Esophagus muscularis mucosa (tissue), 4 donors: ENCODE measurements at places on chromosomes 7 and 10. TPM values are rescaled to one million over a fixed set of nuclear protein-coding genes. Genes with fewer than 3 reads are reported as not detected.
A peak's percentile ranks its signal among the peaks of the same experiment; 100 is the strongest.

- no peak for DNase-seq
Observed at GRCh38 chr10:29600821-29601220, 34.0 kb downstream of the SVIL start.

GRCh38 chr7:12249706-12250105 is 38.6 kb downstream of the TMEM106B start:
- no peak for DNase-seq

DNA sequence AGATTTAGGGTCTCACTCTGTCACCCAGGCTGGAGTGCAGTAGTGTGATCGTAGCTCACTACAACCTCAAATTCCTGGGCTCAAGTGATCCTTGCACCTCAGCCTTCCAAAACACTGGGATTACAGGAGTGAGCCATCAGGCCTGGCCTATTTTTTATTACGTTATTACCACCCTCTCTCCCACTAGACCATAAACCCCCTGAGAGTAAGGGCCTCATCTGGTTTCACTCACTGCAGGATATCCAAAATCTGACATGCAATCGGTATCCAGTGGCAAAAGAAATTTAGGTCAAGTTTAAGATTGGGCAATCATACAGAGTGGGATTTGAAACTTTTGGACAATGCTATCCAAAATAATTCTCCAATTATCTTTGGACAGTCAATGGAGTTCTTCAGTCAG is 117.0 kb upstream of the NEBL start:
- peak; percentile 62 for DNase-seq

Gene EPO
- not detected for total RNA-seq

DNA sequence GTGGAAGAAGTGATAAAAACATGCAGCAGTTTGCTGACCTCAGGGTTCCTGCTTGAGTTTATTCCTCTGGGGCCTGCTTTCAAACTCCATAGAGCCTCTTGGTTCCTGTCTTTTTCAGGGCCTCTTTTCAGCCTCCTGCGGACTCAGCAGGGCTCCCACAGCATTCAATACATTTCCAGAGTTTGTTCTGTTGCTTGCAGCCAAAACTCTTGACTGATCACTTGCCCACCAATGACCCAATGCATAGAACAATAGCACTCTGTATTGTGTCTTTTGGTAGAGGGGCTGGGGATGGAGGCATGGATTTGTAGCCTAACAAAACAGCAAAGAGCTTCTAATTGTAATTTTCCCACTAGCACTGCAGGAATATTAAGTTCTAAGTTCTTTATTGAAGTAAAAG is 50.8 kb upstream of the CREB5 start:
- DNase-seq: peak; percentile 50

Gene ZMYND11
- 136 TPM for total RNA-seq

GRCh38 chr7:44272456-44272855 is 52.9 kb downstream of the CAMK2B start:
- no peak for DNase-seq

- DNase-seq: no peak
Observed at GRCh38 chr10:52651293-52651692, 121.3 kb downstream of the MBL2 start.

Gene CFAP70
- 0.99 TPM for total RNA-seq

- no peak for DNase-seq
Observed at GRCh38 chr10:103933557-103934121, 15.7 kb upstream of the STN1 start.

GRCh38 chr7:7682861-7683260 is 35.5 kb downstream of the RPA3 start:
- no peak for DNase-seq

Gene MALRD1
- total RNA-seq: 0.52 TPM

Gene TRIL
- 7.9 TPM for total RNA-seq

- DNase-seq: no peak
Observed at GRCh38 chr10:15744217-15744865, 24.6 kb upstream of the ITGA8 start.

Gene HOXA7
- 0.46 TPM for total RNA-seq

Gene MOGAT3
- 0.17 TPM for total RNA-seq

Gene RET
- 2.2 TPM for total RNA-seq

DNA sequence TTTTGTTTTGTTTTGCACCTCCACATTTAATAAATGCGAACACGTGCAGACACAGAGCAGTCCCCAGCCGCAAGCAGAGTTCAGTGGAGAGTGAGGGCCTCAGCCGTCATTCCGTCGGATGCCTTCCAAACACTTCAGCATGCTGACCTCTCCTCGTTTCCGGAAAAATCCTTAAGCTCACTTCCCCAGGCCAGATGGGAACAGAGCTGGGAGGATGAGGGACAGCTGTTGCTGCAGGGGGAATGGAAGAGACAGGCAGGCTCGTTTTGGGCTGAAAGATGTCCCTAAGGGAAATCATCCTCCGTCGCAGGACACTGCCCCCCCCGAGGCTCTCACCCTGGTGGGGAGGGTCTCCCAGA is 17.2 kb upstream of the FGFR2 start:
- no peak for DNase-seq

GRCh38 chr7:93562936-93563335 is 11.6 kb downstream of the CALCR start:
- DNase-seq: no peak

DNA sequence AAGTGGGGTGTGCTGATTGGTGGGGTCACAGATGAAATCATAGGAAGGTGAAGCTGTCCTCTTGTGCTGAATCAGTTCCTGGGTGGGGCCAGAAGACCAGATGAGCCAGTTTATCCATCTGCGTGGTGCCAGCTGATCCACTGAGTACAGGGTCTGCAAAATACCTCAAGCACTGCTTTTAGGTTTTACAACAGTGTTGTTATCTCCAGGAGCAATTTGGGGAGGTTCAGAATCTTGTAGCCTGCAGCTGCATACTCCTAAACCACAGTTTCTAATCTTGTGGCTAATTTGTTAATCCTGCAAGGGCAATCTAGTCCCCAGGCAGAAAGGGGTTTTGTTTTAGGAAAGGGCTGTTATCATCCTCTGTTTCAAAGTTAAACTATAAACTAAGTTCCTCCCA is 17.0 kb upstream of the IFRD1 start:
- no peak for DNase-seq

Gene DPCD
- 16.7 TPM for total RNA-seq

DNA sequence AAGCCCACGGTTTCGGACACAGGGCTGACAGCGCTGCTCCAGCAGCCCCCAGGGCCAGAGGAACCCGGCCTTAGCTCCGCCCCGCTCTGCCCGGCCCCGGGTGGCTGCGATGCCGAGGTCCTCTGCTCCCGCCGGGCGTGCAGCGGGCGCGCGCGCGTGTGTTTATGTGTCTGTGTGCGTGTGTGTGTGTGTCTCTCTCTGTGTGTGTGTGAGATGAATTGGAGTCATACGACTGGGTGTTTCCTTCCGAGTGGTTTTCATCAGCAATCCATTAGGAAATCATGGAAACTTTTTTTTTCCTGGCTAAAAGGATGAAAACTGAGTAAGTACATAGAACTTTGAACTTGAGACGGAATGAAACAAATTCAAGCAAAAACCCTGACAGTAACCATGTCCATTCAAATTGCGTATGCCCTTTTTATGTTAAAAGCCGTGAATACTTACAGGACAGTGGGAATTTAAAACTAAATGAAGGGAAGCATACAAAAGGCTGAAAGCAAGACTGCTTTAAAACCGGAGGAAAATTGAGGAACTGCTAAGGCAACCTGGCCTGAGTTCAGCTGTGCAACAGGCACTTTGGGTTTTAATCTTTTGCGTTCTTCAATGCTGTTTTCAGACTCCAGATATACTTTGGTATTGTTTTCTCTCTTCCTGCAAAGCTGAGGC is at the start of gene CPED1:
TSS of gene CPED1 (plus strand) at position 121 of the 666 bp plus-strand sequence. CDS start 911 bp downstream, outside the sequence.
- no peak for DNase-seq

GRCh38 chr7:24825381-24825794 is 68.1 kb upstream of the GSDME start:
- DNase-seq: no peak

Gene KRIT1
- 53.3 TPM for total RNA-seq

- no peak for DNase-seq
Observed at GRCh38 chr10:132131581-132132420, 54.9 kb upstream of the DPYSL4 start.

- DNase-seq: no peak
Observed at GRCh38 chr7:127794551-127794950, 142.6 kb downstream of the SND1 start.

Gene GNAI1
- total RNA-seq: 61.0 TPM

DNA sequence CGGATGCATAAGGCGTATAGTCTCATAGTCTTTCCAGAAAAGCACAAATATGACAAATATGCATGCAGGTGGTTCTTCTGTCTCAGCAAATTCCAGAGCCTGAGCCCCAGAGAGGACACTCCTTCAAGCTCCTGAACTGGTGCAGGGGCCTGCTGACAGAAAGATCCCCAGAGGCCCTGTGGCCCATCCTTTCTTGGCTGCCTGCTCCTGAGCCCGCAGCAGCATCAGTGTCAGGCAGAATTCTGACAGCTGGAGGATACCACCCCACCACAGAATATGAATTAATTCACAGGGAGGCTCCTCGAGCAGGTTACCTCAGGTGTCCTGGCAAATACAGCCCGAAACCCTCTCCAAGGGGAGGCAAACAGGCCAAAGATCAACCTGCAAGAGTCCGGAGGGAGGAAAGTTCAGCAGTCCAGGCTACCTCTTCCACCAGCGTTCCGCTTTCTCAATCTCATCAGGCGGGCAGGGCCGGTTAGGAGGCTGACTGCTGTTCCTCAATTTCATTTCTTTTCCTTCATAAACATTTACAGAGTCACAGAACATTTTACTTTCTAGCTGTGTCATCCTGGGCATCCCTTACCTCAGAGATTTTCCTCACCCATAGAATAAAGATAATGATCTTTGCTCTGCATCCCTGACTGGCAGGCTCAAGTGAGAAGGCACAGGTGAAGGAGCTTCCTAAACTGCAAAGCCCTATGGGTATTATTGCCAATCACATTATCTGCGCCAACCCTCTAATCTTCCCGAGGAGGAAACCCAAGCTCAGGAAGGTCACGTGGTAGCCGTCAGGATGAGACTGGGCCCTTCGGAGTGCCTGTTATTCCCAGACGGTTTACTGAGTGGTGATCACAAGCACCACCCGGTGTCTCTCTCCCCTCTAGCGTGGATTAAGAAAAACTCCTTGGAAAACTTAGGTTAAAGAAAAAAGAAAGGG is 1.4 kb downstream of the DNAJB12 start:
- no peak for DNase-seq

DNA sequence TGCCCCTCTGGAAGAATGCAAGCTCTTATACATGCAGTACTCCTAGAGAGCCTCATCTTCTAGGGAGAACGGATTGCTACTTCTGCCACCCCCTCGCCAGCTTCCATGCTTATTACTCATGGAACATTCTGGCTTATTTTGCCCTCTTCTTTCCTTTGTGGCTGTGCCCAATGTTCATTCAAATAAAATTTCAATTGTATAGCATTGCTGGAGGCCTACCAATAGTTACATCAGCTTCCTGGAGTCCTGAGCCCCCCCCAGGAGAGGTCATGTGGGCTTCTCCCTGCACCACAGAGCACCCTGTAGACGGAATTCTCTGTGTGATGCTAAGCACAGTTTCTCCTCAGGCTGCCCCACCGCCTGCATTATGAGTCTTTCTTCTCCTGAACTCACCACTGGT is 1094.0 kb downstream of the KCNMA1 start:
- DNase-seq: no peak

GRCh38 chr10:10489805-10490571 is 527.7 kb upstream of the CELF2 start:
- no peak for DNase-seq

DNA sequence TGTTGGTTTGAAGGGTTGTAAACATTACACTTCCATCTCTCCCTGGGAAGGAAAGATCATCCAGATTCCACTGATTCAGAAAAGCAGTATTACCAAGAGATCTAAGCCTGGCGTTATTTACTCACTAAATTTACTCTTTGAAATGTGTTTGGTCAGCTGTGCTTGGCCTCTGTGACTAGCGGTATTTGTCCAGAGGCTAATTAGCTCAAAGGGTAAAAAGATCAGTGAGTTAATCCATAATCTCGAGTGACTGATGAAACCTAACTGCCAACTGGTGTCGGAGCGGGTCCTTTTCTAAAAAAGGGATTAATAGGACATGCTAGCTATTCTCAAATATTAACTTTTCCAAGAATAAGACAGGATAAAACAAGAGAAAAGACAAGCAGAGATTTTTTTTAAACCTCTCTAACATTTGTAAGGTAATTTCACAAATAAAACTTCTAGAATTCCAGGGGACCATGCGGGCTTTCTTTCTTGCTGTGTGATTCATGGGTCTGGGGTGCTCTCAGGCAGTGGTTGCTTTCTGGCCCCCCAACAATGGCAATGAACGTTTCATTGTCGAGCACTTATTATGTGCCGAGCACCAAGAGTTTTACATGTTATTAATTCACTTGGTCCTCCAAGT is 247.3 kb upstream of the AOAH start:
- no peak for DNase-seq

DNA sequence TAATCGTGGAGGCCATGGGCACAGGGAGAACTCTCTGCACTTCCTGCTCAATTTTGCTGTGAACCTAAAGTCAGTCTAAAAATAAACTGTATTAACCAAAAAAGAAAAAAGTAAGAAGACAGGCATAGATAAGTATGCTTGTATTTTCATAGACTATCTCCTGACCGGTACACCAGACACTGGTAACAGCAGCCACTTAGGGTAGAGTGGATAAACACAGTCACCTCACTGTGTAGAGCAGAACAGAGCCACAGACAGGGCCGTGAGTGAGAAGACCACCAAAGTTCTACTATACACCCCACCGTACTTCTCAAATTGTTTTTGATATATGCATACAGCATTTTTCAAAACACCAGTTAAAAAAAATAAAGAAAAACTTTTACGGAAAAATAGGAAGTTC is 25.0 kb downstream of the NUDCD3 start:
- DNase-seq: no peak

DNA sequence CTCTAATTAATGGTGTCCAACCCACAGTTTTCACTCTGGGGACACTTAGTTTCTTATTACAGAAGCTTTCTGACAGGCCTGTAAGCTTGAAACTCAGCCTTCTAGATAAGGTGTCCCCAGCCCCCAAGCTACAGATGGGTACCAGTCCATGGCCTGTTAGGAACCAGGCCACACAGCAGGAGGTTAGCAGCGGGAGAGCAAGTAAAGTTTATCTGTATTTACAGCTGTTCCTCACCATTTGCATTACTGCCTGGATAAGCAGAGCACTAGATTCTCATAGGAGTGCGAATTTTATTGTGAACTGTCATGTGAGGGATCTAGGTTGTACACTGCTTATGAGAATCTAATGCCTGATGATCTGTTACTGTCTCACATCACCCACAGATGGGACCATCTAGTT is 93.7 kb downstream of the TMEM26 start:
- DNase-seq: no peak

- DNase-seq: peak; percentile 88
Observed at GRCh38 chr7:22435720-22436119, 64.3 kb downstream of the STEAP1B start.

DNA sequence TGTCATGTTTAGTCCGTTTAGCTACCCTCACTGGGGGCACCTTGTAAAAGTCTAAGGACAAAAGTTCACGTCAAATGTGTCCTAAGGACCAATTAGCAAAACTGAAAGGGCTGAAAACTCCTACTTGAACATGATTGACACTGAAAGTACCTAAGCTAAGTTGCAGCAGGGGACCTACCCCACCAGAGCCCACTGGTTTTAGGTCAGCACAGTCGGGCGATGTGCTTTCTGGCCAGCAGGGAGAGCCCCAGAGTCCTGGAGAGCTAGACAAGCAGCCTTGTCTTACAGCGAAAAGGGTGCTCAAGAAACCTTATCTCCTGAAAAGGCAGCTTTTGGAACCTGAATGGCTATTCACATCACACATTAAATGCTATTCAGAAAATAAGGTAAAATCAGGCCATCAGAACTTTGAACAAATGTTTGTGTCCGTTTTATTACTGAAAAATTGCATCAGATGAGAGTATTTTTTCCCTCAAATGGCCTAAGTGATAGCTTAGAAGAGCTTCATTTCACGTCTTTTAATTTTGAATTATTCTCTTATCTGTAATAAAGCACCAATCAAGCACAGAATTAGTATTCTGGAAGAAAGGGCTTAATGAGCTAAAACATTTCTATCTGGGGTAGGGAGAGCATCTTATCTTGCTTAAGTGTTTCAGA is 52.2 kb upstream of the MKI67 start:
- DNase-seq: no peak
